Placental pericyte (primary cell): ENCODE measurements at places on chromosomes 7 and 10. TPM values are rescaled to one million over a fixed set of nuclear protein-coding genes. Genes with fewer than 3 reads are reported as not detected.

The ASNS gene
- 40.2 and 124 TPM in 2 replicates for total RNA-seq

The PKD1L1 gene
- under 0.01 and 0.29 TPM in 2 replicates for total RNA-seq

The MINDY4 gene
- 6.6 and 18.3 TPM in 2 replicates for total RNA-seq

The EBLN1 gene
- not detected in 2 replicates for total RNA-seq

The TRPV5 gene
- not detected in 2 replicates for total RNA-seq

The TMEM176A gene
- not detected in 2 replicates for total RNA-seq

The PRF1 gene
- total RNA-seq, result not detected in 2 replicates

The ZNF25 gene
- 6.6 and 8.2 TPM in 2 replicates for total RNA-seq

The THSD7A gene
- 0.44 and 1.0 TPM in 2 replicates for total RNA-seq

The LIPN gene
- not detected in 2 replicates for total RNA-seq

The OR2F1 gene
- not detected in 2 replicates for total RNA-seq

The MRC1 gene
- total RNA-seq, result under 0.01 and 0.43 TPM in 2 replicates

The INTS15 gene
- total RNA-seq, result 18.6 and 19.5 TPM in 2 replicates

The GNAT3 gene
- not detected in 2 replicates for total RNA-seq

The SPRN gene
- total RNA-seq, result under 0.01 TPM in 2 replicates
